Activated gamma-delta T cell treated with Interleukin-2 at 50 U/mL for 16 hours (primary cell): ENCODE measurements at places on chromosomes 6 and 20.

- DNase-seq: no peak
Observed at GRCh38 chr6:140320081-140321080, 945.9 kb upstream of the CITED2 start.

GRCh38 chr20:42373049-42373448, 754.9 kb upstream of the CHD6 start:
- no peak for DNase-seq

GRCh38 chr6:100185615-100186014, 191.6 kb upstream of the MCHR2 start:
- no peak for DNase-seq

DNA sequence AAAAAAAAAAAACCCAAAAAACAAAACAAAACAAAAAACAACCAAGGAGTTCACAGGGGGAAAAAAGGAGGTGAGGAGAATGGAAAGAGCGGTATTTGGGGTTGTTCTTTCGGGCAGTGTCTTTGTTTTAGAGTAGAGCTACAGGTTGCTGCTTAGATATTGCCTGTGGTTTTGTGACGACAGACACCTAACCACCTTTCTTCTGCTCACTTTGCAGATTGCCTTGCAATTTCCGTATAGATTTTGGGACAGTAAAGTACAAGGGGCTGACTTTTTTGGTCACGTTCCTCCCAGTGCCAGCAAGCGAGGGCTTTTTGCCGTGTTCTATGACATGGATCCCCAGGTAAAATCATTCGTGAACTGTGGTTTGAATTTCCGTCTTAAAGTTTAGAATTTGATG, 50.9 kb downstream of the DEK start:
- no peak for DNase-seq

GRCh38 chr20:5833309-5833941, 83.2 kb downstream of the SHLD1 start:
- DNase-seq: no peak

- no peak for DNase-seq
Observed at GRCh38 chr6:106623039-106623438, 6.3 kb downstream of the RTN4IP1 start.

GRCh38 chr6:141492521-141493284, 640.0 kb upstream of the GJE1 start:
- no peak for DNase-seq

DNA sequence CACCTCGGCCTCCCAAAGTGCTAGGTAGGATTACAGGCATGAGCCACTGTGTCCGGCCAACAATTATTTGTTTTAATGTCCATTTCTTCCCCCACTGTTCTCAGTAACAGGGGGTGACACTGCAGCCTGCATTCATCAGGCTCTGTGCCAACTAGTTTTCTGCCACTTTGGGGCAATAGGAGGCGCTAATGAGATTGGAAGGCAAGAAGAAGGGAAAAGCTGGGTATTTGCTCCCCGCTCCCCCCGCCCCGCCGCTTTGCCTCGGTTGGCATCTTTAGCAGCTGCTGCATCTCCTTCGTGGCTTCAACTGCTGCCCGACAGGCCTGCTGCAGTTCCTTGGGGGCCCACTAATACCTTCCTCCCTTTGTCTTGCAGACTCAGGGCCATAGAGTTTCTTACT, 35.0 kb upstream of the MDGA1 start:
- no peak for DNase-seq

DNA sequence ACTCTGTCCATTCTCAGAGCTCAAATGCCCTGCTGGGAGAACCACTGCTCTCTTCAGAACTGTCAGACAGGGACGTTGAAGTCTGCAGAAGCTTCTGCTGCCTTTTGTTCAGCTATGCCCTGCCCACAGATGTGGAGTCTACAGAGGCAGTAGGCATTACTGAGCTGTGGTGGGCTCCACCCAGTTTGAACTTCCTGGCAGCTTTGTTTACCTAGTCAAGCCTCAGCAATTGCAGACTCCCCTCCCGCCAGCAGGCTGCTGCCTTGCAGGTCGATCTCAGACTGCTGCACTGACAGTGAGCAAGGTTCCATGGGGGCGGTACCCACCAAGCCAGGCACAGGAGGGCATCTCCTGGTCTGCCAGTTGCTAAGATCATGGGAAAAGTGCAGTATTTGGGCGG, 21.8 kb upstream of the UFL1 start:
- peak; percentile 78 for DNase-seq

- no peak for DNase-seq
Observed at GRCh38 chr6:17904491-17905120, 82.8 kb downstream of the KIF13A start.

- DNase-seq: no peak
Observed at GRCh38 chr6:12516070-12516469, 200.5 kb upstream of the PHACTR1 start.

DNA sequence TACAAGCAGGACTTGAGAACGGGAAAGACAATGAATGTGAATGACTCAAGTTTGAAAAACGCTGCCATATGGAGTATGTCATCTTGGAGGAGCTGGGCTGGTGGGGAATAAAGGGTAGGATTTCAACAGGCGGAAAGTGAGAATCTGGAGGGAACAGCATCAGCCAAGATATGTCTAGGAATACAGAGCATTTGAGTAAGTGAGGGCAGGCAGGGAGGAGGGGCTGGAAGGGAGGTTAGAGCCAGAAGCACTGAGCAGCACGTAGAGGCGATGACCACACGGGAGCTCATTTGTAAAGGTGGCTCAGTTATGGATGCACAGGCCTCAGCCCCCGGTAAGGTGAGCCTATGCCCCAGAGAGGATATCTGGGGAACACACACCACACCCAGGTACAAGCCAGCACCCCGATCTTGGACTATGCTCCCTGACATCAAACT, 115.1 kb downstream of the ZMYND8 start:
- no peak for DNase-seq

DNA sequence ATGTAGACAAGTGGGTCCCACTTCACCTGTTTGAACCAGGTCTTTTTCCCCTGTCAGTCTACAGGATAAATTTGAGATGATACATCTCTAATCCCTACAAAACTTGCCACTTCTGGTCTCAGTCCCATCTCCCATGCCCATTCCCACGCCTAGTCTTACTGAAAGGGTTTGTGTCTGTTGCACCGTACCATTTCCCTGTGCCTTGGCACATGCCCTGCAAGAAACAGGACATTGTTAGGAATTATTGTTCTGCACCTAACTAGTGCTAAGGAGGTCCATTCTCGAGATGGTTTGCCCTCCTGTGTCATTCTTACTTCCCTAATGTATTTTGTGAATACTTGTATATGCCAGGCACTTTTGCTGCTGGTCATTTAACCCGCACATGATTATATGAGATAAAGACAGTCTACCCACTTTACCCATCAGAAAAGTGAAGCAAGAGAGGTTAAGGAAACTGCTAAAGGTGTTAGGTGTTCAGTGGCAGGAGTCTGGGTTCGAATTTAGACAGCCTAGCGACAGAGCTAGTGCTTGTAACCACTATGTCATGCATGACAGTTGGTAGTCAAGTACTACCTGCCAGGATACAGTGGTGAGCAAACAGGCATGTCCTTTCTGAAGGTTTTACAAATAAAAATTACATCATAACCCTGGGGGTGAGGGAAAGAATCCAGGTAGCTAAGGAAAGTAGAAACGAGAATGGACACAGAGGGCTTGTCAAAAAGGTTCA, 12.7 kb downstream of the FAM217A start:
- DNase-seq: no peak

- DNase-seq: no peak
Observed at GRCh38 chr6:75794954-75795739, 46.1 kb downstream of the MYO6 start.

GRCh38 chr6:3571836-3572235, 115.0 kb upstream of the SLC22A23 start:
- no peak for DNase-seq
